WTC11 (cell line): ENCODE measurements at places on chromosomes 3 and 15. TPM values are rescaled to one million over a fixed set of nuclear protein-coding genes. Genes with fewer than 3 reads are reported as not detected.
A peak's percentile ranks its signal among the peaks of the same experiment; 100 is the strongest.

- DNase-seq: no peak
Measured at GRCh38 chr3:50430191-50430590, 70.9 kb upstream of the TMEM115 start.

- no peak for DNase-seq
Measured at GRCh38 chr15:40931300-40932142, 2.4 kb downstream of the DLL4 start.

DNA sequence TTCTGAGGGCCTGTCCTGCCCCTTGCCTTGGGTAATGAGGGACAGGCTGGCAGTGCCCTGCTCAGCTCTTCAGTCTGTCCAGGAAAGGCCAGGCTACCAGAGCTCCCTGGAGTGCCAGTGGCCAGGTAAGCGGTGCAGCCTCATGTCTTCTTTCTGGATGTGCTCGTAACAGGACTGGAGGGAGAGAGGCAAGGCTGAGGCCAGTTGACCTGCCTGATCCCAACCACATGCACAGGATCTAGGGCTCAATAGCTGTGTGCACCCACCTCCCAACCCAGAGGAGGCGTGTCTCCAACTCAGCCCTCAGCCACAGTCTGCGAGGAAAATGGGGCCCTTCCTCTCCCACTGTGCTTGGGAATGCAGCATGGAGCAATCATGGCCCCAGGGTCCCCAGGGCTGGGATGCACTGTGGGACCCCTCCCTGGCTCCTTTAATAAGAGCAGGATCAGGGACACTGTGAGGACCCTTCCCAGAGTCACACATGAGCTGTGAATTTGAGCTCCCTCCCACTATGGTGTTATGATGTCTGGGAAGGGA is 22.5 kb downstream of the ALS2CL start:
- peak; percentile 12 for DNase-seq

Gene MME
- total RNA-seq: 23.7 to 24.4 TPM (median 23.9 TPM) in 3 replicates

DNA sequence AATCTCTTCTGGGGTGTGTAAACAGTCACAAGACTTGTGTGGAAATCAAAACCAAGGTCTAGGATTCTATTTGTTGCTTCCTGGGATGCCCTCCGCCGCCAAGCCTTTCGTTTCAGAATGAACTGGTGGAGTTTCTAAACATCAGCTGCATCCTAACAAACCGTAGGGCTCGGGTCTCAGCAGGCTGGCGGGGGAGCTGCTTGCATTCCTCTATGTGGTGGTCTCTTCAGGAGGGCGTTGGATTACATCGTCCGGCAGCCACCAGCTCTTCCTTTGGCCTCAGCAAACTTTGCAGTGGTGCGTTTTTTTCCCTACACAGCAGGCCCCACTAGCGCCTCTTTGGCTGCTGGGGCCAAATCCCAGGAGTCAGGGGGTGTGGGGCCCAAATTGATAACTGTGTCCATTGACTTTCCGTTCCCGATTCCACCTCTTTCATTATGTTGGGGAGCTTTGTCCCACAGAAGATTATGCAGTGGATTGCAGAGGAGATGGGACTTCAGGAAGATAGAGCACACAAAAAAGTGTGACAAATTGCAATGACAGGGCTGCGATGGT is 390.0 kb upstream of the NR2F2 start:
- peak; percentile 28 for DNase-seq

Gene ALG1L2
- total RNA-seq: 0.82 to 2.1 TPM (median 0.89 TPM) in 3 replicates

Gene SLITRK3
- total RNA-seq: 4.4 to 5.4 TPM (median 5.2 TPM) in 3 replicates

DNA sequence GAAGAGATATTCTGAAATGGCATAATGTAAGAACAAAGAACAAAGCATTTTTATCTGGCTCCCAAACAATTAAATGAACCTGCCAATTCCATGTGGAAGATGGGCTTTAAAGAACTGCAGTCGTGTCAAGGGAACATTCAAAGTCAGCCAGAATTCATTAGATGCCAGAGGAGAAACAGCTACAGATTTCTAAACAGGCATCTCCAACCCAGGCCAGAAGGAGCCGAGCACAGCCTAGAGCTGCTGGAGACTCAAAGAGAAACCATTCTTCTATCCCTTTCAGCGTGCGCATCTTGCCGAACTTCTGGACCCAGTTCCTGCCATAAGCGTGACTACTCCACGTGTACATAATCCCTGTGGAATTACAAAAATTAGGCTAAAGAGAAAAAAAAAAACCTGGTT is 60.4 kb downstream of the MB21D2 start:
- no peak for DNase-seq

Gene WDR93
- total RNA-seq: 0.09 TPM in 1 of 3 replicates, not detected in the others

Gene CORO2B
- 3.5 to 4.9 TPM (median 3.6 TPM) in 3 replicates for total RNA-seq

DNA sequence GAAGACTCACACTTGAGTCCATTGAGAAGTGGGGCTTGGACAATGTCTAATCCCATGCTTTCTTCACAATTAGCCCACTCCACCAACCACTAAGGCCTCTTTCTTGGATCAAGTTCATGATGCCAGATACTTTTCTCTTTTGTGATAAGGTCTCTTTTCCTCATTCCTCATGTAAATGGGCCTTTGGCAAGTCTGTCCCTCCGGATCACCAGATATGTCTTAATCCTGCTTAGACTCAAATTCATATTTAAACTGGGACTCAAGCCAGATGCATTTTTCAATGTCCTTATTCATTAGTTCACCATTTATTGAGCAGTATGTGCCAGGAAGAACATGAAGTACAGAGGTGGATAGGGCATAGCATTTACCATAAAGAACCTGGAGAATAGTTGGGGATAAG is 671.1 kb downstream of the TBL1XR1 start:
- DNase-seq: no peak

GRCh38 chr3:132183811-132184210 is 133.4 kb upstream of the ACP3 start:
- no peak for DNase-seq

DNA sequence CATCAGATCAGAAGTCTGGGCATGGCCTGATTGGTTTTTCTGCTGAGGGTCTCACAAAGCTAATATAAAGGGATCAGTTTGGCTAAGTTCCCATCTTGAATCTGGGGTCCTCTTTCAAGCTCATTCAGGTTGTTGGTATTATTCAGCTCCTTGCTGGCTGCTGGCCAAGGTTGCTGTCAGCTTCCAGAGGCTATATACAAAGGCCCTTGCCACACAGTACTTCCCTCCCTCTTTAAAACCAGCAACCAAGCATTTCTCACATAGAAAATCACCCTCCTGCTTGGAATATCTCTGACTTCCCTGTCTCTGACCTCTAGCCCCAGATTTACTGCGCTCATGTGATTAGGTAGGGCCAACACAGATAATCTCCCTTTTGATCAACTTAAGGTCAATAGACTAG is 442.9 kb downstream of the ERC2 start:
- no peak for DNase-seq

GRCh38 chr3:129022114-129023007 is 21.3 kb downstream of the EFCC1 start:
- no peak for DNase-seq

DNA sequence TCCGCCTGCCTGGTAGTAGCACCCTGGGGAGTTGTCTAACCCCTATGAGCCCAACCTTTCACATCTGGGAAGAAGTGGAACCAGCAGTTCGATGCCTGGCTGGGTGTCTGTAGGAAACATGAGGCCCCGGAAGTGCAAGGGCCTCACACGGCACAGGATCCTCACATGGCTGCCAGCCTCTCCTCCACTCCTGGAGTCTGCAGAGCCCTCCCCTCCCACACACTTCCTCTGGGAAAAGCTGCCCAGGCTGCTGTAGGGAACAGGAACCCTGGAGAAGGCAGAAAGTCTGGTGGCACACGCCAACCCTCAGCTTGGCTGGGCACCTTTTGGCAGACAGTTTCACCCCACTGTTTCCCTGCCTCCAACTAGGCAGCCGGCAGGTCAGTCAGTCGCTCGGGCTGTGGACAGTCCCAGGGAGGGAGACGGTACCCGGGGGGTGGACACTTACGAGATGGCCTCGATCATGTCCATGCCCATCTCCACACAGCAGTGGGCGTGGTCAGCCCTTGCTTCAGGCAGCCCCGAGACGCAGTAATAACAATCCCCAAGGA is 118.4 kb downstream of the ADCY5 start:
- DNase-seq: no peak

GRCh38 chr3:158339638-158340037 is 229.7 kb downstream of the RSRC1 start:
- no peak for DNase-seq

- DNase-seq: no peak
Measured at GRCh38 chr3:182686033-182686886, 107.0 kb upstream of the ATP11B start.

Gene CAMKV
- 56.0 to 58.2 TPM (median 56.6 TPM) in 3 replicates for total RNA-seq

DNA sequence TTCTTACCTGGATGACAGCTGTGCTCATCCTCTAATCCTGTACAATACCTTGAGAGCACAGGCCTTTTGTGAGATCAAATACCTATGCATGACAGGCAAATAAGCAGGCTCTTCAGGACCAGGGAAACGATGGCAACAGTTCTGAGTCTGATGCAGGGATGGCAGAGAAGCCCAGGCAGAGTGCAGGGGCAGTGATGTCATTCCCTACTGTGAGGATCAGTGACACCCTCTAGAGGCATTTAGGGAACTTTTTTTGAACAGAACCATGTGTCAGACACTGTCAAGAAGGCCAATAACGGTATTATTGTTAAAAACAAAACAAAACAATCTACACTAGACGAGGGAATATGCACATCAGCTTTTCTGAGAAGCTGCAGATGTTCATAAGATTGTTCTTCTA is 314.8 kb upstream of the CTDSPL start:
- no peak for DNase-seq

DNA sequence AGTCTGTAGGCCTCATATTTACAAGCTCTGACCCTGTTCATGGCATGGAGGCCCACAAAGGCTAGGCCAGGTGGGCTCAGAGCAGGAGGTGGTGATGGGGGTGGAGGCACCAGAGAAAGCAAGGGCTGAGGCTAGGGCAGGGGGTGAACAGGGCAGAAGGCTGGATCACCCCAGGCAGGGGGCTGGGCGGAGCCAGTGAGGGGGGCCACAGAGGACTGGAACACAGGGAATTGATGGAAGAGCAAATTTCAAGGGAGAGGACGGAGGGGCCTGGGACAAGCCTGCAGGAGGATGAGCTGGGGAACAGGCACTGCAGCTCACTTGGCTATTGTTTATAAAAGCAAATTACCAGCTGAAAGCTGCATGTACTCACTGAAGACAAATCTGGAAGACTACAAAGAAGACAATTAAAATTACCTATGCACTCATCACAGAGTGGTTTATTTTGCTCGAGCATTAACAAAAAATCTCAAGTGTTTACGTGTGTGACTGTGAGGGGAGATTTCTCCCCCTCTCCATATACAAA is 11.0 kb downstream of the TNFAIP8L3 start:
- no peak for DNase-seq

Gene IL17RE
- 3.0 to 4.2 TPM (median 4.0 TPM) in 3 replicates for total RNA-seq

Gene NRG4
- 0.18 to 0.55 TPM in 2 of 3 replicates, not detected in the other for total RNA-seq

DNA sequence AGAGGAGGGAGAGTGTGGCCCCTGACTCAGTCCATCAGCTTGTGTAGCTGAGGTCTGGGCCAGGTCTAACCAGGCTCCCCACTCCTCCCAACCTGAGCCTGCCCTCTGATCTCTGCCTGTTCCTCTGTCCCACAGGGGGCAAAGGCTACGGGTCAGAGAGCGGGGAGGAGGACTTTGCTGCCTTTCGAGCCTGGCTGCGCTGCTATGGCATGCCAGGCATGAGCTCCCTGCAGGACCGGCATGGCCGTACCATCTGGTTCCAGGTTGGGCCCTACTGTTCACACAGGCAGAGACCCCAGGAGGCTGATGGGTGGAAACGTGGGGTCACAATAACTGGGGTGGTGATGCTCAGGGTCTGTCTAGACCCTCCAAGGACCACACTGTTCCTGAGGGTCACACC is 6.8 kb downstream of the NEIL1 start:
- DNase-seq: no peak

GRCh38 chr15:93897377-93897776 is 334.0 kb upstream of the MCTP2 start:
- DNase-seq: no peak

GRCh38 chr3:98588065-98588464 is 5.3 kb downstream of the CPOX start:
- DNase-seq: no peak
